Dorsolateral prefrontal cortex (tissue), 122 donors: ENCODE measurements at places on chromosomes 13 and 19. TPM values are rescaled to one million over a fixed set of nuclear protein-coding genes. Genes with fewer than 3 reads are reported as not detected.

The SLC7A9 gene
- total RNA-seq = 0.88 TPM

The TICAM1 gene
- 9.8 TPM for total RNA-seq

The ZIC2 gene
- total RNA-seq = 21.1 TPM

DNA sequence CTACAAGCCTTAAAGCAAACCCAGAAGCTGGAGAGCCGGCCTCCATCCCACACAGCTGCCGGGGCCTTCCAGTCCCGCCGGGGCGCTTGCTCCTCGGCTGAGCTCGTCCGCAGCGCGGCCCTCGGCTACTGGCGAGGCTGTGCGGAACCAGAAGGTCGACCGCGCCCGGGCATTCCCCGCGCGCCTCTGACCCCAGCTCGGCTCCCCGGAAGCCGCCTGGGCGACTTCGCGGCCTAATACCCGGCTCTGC, 863 bp downstream of the ANKRD10 start:
- peak; percentile 40 for DNase-seq

GRCh38 chr13:47886314-47886713, 114.8 kb downstream of the SUCLA2 start:
- no peak for DNase-seq

- peak; percentile 75 for DNase-seq
Measured at GRCh38 chr19:57099199-57099661, 20.6 kb upstream of the USP29 start.

DNA sequence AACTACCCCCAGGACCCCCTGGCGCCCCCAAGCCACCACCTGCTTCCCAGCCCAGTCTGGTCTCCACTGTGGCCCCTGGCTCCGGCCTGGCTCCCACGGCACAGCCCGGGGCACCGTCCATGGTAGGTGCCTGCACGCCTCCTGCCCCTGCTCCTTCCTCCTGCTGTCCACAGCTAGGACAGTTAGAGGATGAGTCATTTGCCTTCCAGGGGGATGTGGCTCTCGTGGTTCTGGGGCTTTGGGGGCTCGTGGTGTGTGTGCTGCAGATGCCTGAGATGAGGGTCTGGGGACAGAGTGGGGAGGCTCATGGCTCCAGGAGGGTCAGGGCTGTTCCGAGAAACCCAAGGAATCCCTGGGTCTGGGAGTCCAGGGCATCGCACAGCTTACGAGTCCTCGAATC, 12.7 kb downstream of the MED25 start:
- DNase-seq = no peak

GRCh38 chr13:24203273-24203672, 42.8 kb downstream of the SPATA13 start:
- DNase-seq = no peak

GRCh38 chr13:59587971-59588716, 575.6 kb downstream of the DIAPH3 start:
- DNase-seq = no peak
